Large intestine (tissue), 12 donors: ENCODE measurements at places on chromosomes 7 and 10.

DNA sequence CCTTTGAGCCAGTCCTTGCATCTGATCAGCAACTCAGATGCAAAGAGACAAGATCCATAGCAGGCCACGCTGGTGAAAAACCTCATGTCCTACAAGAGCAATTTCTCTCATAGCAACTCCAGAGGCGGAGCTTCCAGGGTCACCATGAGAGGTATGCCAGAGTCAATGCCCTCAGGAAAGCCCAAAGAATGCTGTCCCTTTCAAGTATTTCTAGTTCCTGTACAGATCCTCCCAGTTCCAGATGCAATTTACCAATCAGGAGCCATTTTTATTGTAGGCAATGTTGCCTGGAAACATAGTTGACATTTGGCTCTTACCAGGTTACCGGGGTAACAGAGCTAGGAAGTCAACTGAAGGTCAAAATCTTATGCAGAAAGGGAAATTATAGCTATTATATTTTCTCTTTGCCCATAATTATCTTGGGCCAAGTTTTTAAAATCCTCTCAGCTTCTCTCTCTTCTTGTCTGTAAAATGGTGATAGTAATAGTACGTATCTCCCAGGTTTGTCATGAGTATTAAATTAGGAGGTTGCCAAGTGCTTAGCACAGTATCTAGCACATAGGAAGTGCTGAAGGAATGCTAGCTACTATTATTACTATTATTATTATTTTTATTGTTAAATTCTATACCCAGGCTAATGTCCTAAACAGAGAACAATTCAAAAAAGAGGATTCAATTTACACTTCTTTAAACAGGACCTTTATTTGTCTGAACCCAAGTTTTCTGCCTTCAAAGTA is 46.3 kb upstream of the TM9SF3 start:
- peak; percentile 91 for DNase-seq

- DNase-seq: no peak
These were observed 18.4 kb downstream of the STEAP1 start for GRCh38 chr7:90172624-90173023.

- DNase-seq: no peak
These were observed 34.1 kb downstream of the MTERF1 start for GRCh38 chr7:91846436-91846835.

GRCh38 chr7:151374726-151375125 is 33.1 kb downstream of the NUB1 start:
- DNase-seq: no peak

DNA sequence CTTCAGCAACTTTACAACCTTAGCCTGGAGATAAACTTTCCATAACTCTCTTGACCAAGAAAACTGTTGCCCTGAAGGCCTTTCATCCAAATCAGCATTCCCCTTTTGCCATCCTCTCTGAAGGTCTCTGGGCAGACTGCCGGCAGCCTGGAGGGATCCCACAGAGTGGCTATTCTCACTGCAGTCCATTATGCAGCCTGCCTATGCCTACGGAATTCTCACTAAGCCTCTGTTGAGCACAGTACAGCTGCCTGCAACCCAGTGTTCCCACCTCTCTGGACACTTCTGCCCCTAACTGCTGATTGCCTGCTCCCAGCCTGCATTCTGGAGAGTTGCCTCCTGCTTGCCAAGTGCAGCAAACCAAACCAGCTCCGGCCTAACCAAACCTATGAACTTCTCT is 548.9 kb upstream of the STEAP1 start:
- DNase-seq: no peak

- DNase-seq: no peak
These were observed 53.9 kb upstream of the SFMBT2 start for GRCh38 chr10:7464691-7465090.

DNA sequence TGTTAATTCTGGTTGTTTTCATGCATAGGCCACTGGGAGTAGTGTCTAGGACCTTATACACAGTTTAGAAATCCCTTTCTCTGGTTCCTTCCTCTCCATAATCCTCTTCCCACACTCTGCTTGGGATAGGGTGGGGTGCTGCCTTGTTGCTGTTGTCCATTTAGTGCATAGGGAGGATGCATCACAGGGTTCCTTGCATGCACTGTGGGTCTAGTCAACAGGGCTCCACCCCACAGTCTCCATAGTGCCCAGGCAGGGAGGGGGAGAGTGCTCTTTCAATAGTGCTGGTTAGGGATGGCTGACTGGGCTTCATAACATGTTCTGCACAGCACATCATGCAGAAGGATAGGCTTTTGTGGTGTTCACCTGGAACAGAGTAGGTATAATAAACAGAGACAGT is 81.1 kb downstream of the ARHGAP12 start:
- DNase-seq: no peak

GRCh38 chr10:75403144-75403938 is 1.8 kb upstream of the ZNF503 start:
- peak; percentile 72 for DNase-seq

DNA sequence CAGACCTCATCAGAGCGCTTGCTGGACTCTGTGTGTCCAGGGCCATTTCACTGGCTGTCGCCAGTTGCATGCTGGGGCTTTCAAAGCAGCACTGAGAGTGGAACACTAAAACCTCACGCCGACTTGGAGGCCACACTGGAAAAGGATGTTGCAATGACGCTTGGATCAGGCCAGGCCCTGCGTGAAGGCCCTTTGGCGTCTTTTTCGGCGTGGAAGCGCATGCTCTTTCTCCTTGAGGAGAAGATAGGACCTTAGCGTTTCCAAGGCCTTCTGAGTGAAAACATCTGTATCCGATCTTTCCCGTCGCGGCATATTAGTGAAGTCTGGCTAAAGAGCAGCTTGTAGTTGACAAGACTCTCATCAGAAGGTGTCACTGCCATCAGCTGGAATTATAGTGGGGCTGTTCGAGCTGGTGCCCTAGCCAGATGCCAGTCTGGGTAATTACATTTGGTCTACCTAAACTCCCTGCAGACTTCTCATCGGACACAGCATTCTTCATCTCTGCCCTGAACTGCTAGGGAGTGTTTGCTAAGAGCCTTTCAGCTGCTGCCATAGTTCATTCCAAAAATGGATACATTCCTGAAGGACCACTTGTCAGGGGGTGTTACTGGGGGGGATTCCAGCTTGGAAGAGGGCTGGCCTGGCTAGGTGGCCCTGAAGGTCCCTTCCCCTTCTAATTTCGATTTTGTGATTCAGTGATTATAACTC is 167.7 kb upstream of the TCF7L2 start:
- no peak for DNase-seq

DNA sequence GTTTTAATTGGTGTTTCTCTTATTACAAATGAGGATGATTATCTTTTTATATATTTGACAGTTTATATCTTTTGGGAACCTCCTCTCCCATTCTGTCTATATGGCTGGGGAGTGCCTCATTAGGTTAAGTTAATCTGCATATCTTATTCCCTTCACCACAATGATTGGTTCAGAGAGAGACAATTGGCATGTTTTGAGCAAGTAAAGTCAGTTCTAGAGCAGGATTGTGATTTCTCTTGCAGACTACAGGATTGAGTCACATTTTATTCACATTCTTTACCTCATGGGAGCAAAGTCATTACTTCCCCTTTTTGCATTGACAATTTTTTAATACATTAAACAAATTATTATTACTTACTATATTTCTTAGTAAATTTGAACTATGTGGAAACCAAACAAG is 345.6 kb downstream of the MDFIC start:
- no peak for DNase-seq
